ENCODE measurements at places on chromosomes 12 and 14. TPM values are rescaled to one million over a fixed set of nuclear protein-coding genes. Genes with fewer than 3 reads are reported as not detected.

The KRT73 gene
- not detected for total RNA-seq

The KRT6C gene
- not detected for total RNA-seq

The SETD1B gene
- 2.7 TPM for total RNA-seq

The OR4N2 gene
- not detected for total RNA-seq

The APOLD1 gene
- 6.4 TPM for total RNA-seq

The TAS2R7 gene
- total RNA-seq: not detected

The NANOG gene
- total RNA-seq: not detected

The IL31 gene
- total RNA-seq: not detected

Measured in endothelial cell of coronary artery (primary cell).